ENCODE measurements at places on chromosomes 16 and 17.

DNA sequence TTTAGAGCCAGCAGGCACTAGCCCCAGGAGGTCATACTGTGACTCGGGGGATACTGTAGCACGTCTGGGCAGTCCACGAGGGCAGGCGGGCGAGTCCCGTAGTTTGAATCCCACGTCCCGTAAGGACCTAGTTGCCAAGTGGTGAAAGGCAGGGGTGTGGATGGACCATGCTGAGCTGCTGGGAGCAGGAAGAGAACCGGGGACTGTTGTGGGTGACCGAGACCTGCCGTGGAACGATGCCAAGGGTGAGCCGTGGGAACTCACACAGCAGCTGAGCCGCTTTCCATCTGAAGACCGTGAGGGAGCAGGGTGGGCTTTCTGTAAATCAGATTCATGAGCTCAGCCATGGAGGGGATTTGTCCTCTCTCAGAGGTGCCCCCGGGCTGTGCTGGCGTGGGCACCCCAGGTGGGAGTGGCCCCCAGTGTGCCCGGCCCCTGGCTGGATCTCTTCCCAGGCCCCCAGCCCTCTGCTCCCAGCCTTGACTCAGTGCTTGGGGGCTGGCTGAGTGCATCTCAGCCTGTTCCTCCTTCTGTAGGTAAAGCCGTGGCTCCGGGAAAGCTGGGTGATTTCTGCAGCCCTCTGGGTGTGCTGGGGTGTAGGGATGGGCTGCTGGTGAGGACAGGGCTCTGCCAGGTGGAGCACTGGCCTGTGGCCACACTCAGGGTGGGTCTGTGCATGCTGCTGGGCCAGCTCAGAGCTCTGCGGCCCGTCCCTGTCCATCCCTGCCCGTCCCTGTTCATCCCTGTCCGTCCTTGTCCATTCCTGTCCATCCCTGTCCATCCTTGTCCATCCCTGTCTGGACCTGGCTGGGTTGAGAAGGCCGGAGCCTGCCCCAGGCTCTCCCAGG, 13.6 kb downstream of the ASPSCR1 start:
- DNase-seq: no peak

GRCh38 chr16:22969567-22969966, 155.6 kb downstream of the HS3ST2 start:
- DNase-seq: no peak

GRCh38 chr17:75525806-75526554, 483 bp downstream of the LLGL2 start:
- no peak for DNase-seq

GRCh38 chr17:68972119-68972704, 17.0 kb upstream of the ABCA8 start:
- DNase-seq: peak; percentile 57

DNA sequence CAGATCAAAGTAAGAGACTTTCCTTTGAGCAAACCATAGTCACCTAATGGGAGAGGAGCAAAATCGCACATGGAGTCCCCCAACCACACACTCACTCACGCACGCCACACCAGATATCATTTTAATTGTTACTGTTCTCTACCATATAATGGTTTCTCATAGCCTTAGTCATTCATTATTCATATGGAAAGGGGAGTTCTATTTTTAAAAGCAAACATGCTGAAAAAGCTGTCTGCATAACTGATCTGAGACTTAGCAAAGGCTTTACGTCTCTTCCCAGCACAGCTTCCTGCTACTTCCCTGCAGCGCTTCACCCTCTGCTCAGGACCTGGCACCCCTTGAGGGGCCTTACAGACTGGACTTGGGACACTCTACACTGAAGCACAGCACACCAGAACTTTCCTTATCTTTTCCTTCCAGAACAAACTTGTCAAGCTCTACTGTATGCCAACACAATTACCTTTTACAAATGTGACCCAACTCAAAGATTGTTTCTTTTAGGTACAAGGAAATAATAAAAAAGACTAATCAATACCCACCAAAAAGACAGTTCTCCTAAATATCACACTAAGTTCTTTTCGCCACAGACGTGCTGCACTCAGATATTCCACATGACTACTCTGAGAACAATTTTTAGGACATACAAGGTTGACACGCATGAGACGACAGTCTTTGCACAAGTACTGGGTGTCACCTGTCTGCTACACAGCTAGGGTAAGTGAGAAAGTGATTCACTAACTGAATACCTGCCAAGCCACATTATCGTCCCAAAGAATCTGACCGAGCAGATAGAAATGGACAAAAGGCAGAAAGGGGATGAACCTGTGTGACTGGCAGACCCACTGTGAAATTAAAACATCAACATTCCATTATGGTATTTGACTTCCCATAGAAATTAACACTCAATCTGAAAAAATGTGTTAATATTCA, 21.5 kb downstream of the SRP68 start:
- DNase-seq: no peak

GRCh38 chr16:74735554-74735953, 34.9 kb upstream of the MLKL start:
- no peak for DNase-seq

GRCh38 chr17:47654991-47655390, 5.3 kb downstream of the KPNB1 start:
- no peak for DNase-seq

DNA sequence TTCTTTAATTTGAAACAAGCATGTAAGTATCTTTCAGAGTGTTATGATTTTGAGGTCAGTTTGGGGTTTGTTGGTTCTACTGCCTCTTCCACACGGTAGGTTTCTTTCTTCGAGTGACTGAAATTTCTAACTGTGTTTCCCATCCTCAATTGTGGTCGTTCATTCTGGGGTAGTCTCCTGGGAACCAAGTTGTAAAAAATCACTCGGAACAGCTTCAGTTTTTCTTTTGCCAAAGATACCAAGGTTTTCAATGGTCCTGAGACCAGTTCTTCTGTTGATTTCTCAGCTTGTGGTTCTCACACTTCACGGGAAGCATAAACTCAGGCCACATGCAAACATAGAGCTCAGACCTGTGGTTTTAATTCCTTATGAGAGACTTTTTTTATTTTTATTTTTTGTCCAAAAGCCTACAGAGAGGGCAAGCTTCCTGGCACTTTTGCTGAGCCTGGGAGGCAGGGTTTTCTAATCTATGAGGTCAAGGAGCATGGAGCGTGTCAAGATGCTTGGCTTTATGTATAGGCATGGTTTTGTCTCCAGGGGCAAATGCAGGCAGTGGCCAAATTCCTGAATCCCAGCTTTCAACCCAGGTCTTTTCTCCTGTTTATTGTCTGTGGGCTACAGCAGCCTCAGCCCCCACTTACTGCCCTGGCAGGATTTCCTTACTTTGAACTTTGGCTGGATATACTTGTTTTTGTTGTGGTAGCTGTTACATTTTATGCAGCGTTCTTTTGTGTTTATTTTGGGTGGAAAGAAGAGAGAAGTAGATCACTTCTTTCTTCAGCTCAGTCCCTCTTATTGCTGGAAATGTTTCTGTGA, 32.9 kb downstream of the HS3ST3A1 start:
- DNase-seq: no peak

- DNase-seq: no peak
These were observed 36.5 kb downstream of the NCOR1 start for GRCh38 chr17:16178836-16179235.

DNA sequence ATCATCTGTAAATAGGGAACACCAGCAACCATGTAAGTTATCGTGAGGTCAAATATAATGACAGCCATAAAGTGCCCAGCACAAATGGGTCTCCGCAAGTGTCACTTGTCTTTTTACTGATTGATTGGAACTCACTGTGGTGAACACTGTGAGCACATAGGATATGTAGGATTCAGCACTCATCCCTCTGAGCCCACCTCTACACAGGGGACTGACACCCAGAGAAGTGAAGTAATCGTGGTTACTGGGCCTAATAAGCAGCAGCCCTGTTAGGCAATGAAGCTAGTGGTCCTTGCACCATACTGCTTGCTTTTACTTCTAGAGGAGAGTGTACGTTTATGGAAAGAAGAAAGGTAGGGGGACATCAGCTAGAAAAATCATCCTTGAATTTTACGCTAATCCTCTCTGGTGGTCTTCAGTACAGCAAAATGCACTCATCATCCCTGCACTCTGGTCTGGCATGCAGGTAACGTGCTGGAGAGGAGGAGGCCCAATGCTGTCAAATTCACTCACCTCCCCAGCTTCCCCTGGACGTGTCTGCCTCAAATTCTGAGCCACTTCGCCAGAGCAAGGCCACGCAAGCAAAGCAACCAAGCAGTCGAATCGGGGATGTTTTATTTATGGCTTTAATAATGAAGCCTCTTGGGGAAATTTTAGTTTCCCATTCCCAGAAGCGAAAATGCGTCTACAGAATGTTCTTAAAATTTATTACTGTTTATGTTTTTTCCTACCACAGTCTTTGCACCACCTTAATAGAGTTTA, 74.7 kb downstream of the YPEL2 start:
- no peak for DNase-seq

DNA sequence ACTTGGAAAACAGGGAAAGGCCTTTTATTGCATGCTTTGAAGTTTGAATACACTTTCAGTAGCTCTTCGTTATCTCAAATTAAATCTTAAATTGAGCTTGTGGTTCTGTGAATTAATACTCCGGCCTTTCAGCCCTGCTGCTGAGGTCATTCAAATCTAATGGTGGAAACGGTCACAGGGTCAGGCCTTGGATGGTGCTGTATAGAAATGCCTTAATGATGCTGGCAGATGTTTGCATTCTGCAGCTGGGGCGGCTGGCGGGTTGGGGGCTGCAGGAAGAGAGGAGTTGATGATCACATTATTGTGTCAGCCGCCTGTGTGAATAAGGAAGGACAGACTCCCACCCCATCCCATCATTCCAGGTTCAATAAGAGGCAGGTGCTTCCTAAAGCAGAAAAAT, 723.6 kb downstream of the WWOX start:
- no peak for DNase-seq

DNA sequence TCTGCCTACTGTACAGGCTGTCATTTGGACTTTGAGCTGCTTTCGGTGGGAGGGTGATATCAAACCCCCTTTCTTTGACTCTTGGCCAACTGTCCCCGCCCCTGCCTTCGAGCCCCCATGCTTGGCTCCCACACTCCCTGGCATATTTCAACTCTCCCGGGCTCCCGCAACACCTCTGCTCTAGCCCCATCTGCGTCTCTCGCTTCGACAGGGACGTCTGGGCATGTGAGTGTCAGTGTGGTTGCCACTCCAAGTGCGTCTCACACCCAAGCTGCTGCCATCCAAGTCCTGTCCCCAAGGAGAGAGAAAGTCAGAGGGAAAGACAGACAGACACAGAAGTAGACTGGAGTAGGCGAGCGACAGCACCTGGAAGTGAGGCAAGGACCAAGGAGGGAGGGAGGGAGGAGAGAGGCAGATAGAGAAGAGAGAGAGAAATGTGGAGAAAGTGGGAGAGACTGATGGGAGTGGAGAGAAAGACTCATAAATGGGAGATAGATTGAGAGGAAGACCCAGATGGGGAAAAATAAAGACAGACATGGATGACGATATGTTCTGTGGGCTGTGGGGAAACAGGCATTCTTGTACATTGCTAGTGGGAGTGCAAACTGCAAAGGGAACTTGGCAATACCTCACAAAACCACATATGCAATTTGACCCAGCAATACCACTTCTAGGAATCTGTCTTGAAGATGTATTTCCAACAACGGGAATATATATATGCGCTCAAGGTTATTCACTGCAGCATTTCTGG, 11.8 kb downstream of the STARD3 start:
- DNase-seq: peak; percentile 65

GRCh38 chr17:69764146-69764545, 310.9 kb upstream of the KCNJ16 start:
- DNase-seq: no peak

DNA sequence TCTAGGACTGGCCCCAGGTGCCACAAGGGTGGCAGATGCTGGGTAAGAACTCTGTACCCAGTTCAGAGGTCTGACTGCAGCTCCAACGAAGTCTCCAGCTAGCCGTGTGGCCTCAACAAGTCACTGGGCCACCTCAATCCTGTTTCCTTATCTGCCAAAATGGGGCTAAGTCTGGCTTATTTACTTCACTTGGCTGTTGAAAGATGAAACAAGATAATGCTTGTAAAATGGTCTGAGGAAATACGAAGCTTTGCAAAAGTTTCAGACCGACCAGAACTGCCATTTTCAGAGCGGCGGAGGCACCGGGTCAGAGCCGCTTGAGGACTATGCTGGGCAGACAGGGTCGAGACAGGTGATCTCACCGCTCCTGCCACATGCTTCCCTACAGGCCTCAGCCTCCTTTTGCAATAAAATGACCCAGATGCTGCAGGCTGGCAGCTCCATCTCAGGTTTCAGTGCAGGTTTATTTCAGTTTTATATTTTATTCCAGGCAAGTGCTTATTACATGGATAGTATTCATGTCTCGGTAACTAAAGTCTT, 17.2 kb downstream of the MNT start:
- no peak for DNase-seq

DNA sequence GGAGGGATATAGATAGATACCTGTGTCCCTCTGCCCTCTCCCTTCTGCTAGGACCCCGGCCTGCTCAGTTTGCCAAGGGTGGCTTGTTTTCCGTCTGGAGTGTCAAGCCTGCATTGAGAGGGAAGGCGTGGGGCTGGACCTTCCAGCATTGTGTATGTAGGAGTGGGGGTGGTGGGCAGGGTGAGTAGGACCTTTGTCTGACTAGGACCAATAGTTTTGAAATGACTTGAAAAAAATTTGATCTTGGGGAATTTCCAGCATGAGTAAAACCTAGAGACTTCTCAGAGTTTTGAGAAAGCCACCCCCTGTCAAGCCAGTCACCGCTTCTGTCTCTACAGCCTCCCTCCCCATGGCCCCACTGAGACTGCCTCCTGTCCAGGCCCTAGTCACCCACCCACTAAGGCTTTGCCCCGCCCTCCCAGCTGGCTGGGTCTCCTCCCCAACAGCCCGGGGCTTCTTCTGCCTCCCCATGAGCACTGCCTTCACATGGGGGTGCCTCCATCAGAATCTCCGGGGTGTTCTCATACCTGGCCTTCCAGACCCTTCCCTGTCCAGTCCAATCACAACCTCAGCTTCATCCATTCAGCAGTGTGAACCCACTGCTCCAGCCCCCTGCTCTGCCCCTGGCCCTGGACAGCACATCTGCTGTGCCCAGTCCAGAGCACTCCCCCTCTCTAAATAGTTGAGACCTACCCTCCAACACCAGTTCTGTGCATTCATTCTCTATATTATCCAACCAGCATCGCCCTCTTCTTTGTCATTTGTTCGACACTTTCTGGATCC, 207.0 kb downstream of the MSI2 start:
- peak; percentile 82 for DNase-seq

GRCh38 chr17:82865774-82866395, 26.1 kb upstream of the ZNF750 start:
- DNase-seq: no peak

- DNase-seq: no peak
These were observed 12.1 kb downstream of the TBX4 start for GRCh38 chr17:61464130-61464842.

GRCh38 chr16:83615141-83615952, 192.4 kb upstream of the HSBP1 start:
- DNase-seq: no peak

GRCh38 chr17:28938552-28938951, 12.8 kb downstream of the PHF12 start:
- DNase-seq: no peak

Data from inflammatory macrophage treated with lipopolysaccharide for 1 hour (primary cell).